ENCODE measurements at places on chromosomes 5 and 9.

DNA sequence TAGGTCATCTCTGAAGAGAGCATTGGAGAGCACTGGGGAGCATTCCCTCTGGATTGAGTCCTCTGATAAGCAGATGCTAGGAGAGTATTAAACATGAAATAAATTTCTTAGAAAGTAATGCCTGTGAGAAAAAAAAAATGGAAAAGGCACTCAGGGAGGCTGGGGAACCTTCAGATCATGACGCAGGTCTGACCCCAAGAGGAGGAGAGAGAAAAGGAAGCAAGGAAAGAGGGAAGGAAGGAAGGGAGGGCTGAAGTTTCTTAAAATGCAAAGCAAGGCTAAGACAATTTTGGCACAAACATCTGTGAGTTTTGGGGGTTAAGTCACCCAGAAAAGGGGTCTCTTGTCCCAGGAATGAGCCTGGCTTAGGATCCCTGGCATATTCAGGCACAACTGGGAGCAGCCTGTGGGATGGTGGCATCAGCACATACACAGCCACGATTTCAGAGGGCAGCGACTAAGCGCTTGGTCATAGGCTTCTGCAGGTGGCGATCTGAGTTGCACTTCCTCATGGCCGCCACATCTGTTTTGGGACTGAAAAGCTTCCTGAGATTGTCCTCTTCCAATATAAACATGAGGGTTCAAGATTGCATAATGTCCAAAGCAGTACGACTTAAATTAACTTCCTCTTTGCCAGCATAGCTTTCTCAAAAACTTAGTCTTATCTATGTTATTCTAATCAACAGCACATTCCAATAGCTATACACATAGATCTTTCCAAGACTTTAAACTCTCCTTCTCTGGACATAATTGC lies 692.7 kb downstream of the DNAH5 start:
- DNase-seq = no peak

GRCh38 chr9:12631866-12632265 lies 61.3 kb upstream of the TYRP1 start:
- DNase-seq = no peak

DNA sequence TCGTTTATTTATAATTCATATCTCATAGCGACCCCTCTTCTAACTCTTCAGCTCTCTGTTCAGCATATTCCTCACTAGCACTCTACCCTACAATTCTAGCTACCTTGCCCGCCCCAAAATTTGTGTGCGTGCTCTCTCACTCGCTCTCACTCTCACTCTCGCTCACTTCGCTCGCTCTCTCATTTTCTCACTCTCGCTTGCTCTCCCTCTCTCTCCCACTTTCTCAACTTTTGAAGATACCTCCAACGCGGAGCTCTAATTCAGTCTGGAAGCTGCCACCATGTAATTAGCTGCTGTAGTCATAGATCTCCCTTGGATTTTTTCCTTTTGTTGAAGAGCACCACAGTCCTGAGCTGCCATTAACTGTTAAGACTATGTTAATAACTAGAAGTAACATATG lies 30.4 kb downstream of the GPR21 start:
- DNase-seq = no peak

DNA sequence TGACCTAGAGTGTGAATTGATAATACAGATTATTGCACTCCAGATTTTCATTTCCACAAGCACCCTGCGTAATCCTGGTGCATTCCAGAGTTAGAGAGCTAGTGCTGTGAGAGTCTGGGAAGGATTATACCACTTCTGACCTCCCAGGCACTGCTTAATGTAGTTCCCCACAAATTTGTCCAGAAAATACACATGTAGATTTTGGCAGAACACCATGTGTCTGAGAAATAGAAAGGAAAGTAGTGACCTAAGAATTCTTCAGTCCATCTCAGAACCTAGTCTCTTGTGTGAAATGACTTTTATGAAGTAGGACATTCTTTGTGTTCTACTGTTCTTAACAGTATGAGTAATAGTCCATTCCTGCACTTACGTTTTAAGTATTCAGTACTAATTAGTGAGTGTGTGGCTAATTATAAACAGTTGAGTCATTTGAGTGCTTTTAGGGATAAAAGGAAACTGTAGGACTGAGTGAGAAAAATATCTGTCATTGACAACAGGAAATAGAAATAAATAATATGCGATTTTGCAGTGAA lies 27.8 kb upstream of the PTPDC1 start:
- DNase-seq = peak; percentile 94

- DNase-seq = no peak
These were observed 51.7 kb downstream of the IRF1 start for GRCh38 chr5:132438917-132439316.

GRCh38 chr5:172793577-172794488 lies 22.8 kb upstream of the DUSP1 start:
- DNase-seq = no peak

DNA sequence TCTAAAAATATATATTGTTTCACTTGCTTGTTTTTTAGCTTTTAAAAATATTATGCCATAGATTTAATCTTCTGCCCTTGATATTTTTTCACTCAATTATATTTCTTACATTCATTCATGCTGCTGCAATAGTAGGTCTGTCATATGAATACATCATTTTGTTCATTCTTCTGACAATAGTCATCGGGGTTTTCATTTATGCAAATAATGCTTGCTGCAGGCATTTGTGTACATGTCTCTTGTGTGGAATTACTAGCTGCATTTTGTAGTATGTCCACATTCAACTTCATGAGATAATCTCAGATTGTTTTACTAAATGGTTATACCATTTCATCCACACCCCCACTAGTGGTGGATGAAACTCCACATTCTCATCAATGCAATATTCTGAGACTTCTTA lies 5.3 kb upstream of the PLPP1 start:
- DNase-seq = no peak

DNA sequence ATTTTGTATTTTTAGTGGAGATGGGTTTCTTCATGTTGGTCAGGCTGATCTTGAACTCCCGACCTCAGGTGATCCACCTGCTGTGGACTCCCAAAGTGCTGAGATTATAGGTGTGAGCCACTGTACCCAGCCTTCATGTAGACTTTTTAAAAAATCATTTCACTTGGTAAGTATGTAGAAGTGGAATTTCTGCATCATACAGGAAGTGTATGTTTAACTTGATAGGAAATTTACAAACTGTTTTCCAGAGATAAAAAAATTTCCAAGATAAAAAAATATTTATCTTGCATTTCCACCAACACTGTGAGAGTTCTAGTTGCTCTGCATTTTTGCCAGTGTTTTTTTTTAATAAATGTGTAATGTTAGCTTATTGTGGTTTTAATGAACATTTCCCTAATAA lies 155.8 kb downstream of the ZNF608 start:
- DNase-seq = no peak

DNA sequence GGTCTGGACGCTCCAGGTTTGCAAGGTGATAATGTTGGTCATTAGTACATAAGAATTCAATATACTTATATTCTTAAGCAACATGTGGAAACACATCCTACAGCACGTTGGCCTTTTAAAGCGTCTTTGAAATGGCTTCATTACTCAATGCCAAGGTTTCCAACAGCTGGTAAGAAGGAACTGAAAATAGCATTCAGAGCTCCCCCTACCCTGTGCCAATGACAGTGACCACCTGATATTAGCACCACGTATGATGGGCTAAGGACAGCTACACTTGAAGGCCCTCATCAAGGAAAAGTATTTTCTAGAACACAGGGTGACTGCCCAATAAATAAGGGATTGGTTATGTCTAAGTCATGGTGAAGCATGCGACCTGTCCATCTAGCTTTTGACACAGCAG lies 9.9 kb downstream of the ZNF622 start:
- no peak for DNase-seq

GRCh38 chr5:51028394-51028793 lies 354.9 kb upstream of the ISL1 start:
- no peak for DNase-seq

Data from retinal pigment epithelial cell (primary cell).